ENCODE measurements at places on chromosomes 6 and 20.

DNA sequence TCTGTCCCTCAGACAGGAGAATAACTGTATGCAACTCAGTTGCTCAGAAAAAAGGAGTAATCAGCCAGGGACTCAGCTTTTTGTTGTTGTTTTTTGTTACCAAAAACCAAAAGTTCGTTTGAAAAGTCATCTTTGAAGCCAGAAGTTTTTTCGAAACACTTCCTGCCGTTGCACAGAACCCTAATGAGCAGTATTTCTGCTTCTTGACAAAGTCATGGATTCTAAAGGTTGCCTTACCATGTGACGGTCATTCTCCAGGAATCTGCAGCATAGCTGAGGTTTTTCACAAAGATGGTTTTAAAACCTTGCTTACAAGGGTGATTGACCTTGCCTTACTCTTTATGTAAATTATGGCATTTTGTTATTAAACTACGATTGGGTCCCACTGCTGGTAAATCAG is 1.9 kb downstream of the RAB32 start:
- no peak for DNase-seq

- DNase-seq = no peak
Measured at GRCh38 chr6:78530208-78530607, 337.1 kb upstream of the IRAK1BP1 start.

- no peak for DNase-seq
Measured at GRCh38 chr20:11271319-11271718, 597.5 kb upstream of the JAG1 start.

DNA sequence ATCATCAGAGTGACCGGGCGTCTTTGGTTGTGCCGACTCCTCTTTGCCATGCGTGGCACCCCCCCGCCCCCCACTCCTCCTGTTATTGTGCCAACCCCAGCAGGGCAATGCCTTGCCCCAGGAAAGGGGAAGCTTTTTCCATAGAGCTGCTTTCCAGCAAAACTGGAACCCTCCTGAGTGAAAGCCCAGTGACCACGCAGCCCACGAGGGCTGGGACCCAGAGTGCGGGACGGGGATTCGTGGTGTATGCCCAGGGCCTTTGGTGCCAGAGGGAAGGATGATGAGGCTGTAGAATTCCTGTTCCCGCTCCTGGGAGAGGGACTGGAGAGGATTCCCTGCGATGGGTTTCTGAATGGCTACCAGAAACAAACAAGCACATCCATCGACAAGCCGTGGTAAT is 116.8 kb upstream of the BACH2 start:
- DNase-seq = no peak

DNA sequence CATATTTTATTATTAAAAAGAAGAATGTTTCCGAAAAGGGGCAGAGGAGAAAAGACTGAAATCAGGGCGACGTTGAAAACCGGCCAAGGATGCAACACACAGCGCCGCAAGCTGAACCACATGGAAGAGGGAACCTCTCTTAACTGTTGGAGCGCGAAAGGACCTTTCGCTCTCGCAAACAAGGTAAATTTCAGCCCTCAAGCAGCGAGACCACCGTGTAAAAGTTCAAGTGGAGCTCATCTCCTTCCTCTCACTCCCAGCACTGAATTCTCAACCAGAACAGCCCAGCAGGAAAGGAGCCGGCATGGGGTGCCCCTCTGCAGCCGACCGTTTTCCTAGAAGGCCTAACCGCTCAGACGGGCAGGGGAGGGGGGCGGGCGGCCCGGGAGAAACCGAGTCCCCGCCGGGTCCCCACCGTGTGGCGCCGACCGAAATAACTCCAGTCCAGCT is 621 bp downstream of the GPR63 start:
- DNase-seq = no peak

DNA sequence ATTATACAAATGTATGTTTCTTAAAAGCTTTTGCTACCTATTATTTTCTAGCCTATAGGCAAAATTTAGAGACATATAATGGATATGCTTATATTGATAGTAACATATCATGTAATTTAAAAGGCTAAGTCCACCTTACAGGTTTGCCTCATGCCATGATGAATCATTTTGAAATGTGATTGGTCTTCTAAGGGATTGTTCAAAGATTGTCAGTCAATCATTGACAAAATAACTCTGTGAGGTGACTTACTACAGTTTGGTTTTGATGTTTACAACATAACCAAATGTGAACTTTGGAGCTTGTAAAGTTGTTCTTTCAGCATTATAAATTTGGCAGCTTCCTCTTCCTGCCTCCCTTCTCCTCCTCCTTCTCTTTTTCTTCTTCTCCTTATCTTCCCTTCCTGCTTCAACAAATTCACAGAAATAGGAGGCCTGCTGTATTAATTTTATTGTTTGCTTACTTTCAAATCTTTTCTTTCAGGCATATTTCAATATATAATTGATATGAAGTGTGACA is 39.7 kb upstream of the ZFP64 start:
- DNase-seq = no peak

DNA sequence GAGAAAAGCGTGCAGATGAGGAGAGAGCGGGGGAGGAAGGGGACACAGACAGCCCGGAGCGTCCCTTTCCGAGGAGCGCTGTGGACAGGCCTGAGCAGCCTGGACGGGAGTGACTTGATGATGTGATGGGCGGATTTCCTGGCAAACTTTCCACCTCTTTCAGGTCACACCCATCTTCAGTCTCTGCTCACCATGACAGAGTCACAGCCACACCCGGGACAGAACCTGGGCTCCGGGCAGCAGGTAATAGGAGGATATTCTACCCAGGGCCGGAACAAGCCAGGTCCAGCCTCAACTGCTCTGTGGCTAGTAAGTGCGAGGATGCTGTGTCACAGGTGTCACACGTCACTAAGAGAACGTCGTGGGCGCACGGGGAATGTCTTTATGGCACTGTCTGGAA is 84.3 kb downstream of the THBS2 start:
- no peak for DNase-seq

DNA sequence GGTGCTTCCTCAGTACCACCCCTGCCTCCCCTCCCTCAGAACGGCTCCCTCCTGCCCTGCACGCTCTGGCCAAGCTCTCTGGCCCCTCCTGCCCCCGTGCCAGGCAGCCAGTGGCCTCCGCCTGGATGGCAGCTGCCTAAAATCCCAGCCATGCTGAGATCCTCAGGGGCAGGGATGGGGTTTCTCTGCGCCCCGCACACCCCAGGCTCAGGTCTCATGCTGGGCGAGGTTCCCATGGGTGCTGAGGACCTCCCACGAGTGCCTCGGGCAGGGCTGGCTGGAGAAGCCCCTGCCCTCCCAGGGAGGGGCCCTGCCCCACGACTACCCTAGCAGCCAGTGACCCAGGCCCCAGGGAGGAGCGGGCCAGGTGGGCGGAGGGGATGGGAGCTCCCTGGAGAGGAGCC is 2.7 kb downstream of the PTK6 start:
- no peak for DNase-seq
